NCI-H1436 (cell line): ENCODE measurements at places on chromosomes 1 and 21.

DNA sequence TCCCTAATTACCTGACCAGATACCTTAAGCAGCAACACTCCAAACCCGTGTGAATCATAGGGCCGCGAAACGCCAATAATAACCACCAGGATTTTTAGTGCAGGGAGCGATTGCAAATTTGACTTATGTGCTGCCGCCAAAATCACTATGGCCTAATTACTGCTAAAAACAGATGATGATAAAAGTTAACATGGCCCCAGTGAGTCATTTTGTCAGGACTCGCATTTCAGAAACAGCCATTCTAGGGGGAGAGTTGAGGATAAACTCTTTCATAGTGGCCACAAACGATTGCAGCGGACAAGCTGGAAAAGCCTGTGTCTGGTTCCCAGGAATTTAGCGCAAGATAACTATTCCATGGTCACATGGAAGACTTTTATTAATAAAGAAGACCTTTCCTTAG lies 103.4 kb downstream of the HLX start:
- no peak for DNase-seq

DNA sequence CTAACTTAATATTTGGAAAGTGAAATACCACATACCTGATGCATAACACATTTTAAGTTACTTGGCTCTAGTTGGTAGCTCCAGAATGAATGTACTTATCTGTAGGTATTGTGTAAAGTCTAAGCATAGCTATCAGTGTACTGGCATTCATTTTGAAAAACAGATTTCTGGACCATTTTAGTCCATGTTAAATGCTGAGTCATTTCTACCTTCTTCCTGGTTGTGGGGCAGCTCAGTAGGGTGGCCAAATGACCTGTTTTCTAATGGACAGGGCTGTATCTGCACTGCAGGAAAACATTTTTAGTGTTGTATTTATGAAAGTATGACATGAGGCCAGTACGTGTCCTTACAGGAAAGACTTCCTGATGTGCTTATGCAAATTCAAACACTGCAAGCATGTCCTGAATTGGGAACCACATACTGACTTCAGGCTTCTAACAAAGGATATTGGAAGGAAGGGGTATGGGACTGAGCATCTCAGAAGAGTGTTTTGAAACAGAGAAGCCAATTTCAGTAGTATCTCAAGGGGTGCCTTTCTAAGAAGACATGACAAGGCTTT lies 300.3 kb upstream of the B3GALT2 start:
- DNase-seq, result no peak

- peak; percentile 15 for DNase-seq
Measured at GRCh38 chr1:220922951-220923350, 43.7 kb downstream of the HLX start.

GRCh38 chr1:85058786-85059185 lies 10.5 kb upstream of the MCOLN3 start:
- DNase-seq, result no peak

GRCh38 chr1:242086706-242087105 lies 87.8 kb upstream of the MAP1LC3C start:
- DNase-seq, result no peak

DNA sequence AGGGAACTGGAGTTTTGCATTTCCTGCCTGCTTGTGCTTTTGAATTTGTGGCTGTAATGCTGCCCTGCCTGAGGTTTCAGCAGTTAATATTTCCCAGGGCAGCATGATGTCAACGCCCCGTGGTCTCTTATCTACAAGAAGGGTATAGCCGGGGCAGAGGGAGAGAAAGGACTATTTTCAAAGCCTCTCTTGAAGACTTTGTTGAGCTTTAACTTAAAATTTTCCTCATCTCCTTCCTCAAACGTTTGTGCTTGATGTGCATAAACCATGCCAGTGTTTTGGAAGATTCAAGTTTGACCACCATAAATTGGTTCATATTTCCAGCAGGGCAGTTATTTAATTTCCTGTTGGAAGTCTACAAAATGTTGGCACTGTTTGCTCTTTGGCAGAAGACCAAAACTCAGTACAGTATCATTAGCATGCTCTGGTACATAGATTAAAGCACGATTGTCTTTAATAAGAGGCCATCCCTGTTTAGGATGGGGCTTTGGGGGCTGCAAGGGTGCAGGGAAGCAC lies 43.4 kb downstream of the ROR1 start:
- no peak for DNase-seq
